ENCODE measurements at places on chromosomes 4 and X.

GRCh38 chrX:13051167-13051528 lies 6.7 kb upstream of the FAM9C start:
- no peak for DNase-seq

DNA sequence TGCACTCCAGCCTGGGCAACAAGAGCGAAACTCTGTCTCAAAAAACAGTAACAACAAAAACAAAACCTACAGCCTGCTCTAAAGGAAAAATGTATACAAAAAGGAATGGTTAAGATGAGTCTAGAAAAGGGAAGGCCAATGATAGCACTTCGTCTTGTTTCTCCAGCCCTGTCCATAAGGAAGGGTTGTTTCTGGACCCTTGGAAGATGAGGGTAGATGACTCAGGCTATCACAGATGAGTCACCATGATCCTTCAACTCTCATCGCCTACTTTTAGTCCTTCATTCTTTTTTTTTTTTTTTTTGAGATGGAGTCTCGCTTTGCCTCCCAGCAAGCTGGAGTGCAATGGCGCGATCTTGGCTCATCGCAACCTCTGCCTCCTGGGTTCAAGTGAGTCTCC lies 8.8 kb downstream of the PLA2G12A start:
- peak; percentile 37 for DNase-seq

DNA sequence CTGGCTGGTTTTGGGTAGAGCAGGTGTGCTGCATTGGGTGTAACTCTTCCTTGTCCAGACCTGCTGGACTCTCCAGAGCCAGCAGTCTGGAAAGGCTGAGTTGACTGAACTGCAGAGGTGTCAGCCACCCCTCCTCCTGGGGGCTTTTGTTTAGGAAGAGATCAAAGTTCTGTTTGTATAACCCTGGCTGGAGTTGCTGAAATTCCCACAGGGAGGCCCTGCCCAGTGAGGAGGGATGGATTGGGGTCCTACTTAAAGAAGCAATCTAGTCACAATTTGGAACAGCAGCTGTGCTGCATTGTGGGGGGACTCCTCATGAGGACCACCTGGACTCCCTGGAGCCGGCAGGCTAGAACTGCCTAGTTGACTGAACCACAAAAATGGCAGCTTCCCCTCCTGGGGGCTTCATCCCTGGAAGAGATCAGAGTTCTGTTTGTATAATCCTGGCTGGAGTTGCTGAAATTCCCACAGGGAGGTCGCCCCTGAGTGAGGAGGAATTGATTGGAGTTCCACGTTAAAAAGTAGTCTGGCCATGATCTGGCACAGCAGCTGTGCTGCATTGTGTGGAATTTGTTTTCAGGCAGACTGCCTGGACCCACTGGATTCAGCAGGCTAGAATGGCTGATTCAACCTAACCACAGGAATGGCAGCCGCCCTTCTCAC lies 264.9 kb upstream of the ZC4H2 start:
- no peak for DNase-seq

- peak; percentile 20 for DNase-seq
Observed at GRCh38 chr4:150382028-150382427, 199.9 kb upstream of the MAB21L2 start.

- DNase-seq: no peak
Observed at GRCh38 chr4:152185786-152186550, 349.9 kb downstream of the FBXW7 start.

DNA sequence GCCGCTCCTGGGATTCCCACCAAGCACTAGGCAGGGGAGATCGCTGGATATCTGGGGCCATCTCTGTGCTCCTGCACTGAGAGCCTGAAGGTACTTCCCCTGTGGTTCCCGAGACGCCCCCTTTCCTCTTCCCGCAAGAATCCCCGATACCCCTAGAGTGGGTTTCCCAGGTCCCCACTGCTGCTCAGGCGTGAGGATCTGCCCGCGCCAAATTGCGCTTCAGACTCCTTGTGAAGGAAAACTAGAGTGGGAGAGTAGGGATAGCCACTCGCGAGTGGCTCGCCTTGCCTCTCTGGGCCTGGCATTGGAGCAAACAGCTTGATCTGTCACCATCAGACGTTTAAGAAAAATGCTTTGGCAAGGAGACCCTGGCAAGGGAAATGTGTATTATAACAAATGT lies 1.5 kb downstream of the IL1RAPL2 start:
- DNase-seq: no peak

GRCh38 chr4:120088507-120088906 lies 21.9 kb upstream of the MAD2L1 start:
- no peak for DNase-seq

DNA sequence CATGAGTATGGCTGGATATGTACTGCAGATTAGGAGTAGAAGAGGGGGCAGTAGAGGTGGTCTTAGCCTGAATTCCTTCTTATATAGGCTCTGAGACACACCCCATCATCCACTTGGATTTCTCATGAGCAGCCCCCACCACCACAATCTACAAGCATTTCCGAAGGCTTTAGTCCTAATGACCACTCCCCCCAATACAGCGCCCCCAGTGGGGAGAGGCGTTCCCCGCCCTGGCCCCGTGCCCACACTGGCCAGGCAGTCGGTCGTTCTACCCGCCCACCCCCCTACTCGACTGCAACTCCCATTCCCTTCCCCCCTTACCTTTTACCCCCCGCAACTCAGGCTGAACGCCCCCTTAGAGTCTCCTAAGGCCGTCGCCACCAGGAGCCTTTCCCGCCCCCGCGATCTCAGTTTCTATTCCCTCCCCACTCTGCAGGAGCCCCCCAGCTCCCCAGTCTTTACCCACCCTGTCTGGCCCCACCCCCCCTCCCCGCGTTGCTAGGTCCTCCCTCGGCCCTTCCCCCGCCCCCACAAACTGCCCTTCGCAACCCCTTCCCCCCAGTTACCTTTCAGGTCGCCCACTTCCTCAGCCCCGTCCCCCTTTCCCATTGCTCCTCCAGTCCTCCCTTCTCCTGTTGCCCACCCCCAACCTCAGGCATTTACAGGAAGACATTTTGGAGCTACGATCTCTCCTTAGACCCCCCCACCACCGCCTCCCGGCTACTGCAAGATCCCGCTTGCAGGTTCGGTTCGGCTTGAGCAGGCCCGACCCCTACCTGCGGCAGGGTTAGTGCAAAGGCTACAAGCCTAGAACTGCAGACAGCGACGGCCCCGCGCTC lies 468 bp downstream of the ZMYM3 start:
- DNase-seq: peak; percentile 54

Data from fibroblast of skin of right quadriceps (primary cell).